NCI-H187 treated with DMSO at 0.1 percent for 48 hours (cell line): ENCODE measurements at places on chromosomes 11 and 22.

GRCh38 chr22:35903571-35904335 is 124.9 kb downstream of the RBFOX2 start:
- no peak for DNase-seq

- DNase-seq, result no peak
Observed at GRCh38 chr11:64890522-64890939, 12.1 kb upstream of the EHD1 start.

GRCh38 chr11:132451942-132452601 is 1080.2 kb downstream of the OPCML start:
- no peak for DNase-seq

DNA sequence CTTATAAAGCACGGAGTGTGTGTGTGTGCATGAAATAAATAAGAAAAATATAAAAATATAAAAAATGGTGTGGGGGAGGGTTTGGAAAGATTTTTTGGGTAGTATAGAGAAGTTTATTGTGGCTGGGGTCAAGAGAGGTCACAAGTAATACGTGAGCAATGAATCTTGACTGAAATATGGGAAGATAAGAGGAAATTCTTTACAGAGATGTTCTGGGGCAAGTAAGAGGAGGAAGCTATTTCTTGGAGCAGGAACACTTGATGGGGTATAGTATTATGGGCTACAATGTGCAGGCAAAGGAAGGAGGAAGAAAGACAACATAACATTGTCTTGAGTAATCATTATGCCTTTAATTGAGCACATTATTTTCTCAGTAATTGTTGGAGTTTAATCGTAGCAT is 2.1 kb downstream of the HBD start:
- no peak for DNase-seq

DNA sequence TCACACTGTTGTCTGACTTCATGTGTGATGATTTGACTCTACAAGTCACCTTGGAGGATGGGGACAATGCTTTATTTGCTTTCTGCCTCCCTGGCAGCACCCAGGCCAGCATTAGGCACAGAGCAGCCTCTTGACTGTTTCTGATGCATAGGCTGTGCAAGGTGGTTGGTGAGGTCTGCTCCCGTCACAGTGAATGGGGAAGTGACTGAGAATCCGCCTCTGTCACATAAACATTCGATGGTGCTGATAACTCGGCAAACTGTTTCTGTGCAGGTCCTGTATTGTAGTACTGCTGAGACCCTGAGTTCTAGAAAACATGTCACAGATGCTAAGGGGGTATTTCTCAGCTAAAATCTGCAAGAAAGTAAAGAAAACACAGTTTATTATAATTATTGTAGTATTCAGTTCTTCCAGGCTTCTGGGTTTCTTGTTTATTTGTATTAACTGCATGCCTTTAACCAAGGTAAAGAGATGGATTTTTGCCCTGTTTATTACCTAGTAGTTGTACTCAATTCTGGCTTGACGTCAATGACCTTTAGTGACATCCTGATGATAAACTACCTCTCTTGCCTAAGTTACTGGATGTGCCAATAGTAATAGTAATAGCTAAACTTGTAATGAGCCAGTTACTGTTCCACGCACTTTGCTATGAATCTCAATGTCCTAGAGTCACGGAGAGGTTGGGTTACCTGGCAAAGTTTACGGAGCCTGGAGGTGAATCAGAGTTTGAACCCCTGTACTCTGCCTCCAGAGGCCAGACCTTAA is 24.8 kb upstream of the RCN1 start:
- no peak for DNase-seq

GRCh38 chr11:63908631-63909401 is 8.1 kb downstream of the RCOR2 start:
- no peak for DNase-seq

DNA sequence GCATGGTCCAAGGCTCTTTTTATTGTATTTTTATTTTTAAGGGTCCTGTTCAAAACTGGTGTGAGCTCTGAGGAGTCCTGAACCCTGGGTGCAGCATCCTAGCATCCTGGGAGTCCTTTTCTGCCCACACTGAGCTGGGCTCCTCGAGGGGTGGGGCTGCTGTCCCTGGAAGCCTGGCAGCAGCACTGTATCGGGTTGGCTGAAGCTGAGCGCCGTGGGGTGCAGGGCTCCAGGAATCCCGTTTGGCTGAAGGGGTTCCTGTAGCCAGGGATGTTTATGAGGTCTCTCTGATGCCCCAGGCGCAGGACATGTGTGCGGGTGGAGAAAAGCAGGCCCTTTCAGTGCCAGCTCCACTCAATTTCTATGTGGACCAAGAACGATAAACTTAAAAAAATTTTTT is 95.4 kb downstream of the MPPED1 start:
- no peak for DNase-seq

GRCh38 chr22:49305214-49305965 is 522.3 kb downstream of the BRD1 start:
- DNase-seq, result no peak

DNA sequence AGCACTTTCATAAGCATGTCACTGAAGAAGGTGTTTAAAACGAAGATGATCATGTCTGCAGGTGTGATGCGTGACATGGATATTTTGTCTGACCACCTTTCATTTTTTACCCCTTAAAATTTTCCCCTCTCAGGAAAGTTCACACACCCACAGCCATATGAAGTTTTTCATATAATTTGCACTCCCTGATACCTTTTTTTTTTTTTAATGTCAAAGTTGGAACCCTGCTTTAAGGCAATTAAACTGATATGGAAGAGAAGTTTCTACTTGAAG is 104.6 kb downstream of the ATXN10 start:
- no peak for DNase-seq

DNA sequence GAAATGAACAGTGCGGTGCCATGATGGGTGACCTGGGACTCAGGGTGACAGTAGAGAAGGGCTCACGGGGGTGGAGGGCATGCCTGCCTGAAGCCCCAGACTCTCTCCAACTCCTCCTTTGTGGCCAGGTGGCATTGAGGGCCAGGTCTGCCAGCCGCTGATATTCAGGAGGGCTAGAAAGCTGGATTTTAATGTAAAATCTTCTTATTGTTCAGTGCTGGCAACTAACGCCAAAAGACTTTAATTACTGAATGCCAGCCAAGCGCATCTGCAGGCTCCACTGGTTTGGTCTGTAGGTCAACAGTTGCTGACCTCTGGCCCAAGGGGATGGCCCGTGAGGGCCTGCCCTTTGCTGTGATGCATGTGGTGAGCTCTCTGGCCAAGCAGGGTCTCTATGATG is 10.3 kb downstream of the MRGPRG start:
- no peak for DNase-seq

- DNase-seq, result no peak
Observed at GRCh38 chr11:133531458-133531857, 843 bp downstream of the OPCML start.

GRCh38 chr11:62726156-62726914 is 922 bp downstream of the HNRNPUL2 start:
- no peak for DNase-seq

DNA sequence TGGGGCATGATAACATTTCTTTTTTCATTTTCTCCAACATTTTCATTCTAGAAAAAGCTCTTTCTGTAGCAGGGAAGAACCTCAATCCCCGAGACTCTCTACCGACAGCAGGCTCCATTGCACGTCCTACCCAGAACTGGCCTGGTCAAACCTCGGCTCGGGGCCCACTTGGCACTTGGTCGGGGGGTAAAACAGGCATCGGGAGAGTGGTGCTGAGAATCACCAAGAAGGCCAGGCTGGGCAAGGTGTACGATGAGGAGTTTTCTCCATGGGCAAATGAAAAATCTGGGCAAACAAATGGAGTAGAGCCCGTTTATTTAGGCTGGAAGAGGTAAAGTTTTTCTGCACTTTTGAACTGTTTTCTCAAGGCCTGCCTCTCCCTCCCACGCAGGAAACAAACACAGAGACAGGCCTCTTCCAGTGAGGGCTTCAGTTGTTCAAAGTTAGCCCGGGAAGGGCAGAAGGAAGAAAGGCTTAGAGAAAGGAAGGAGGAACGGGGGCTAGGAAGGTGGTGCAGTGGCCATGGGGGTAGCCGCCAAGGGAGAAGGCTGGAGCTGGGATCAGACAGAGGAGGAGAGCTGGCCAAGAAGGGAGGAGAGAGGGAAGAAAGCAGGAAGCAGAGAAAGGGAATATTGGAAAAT is 87.6 kb downstream of the ETS1 start:
- DNase-seq, result no peak

DNA sequence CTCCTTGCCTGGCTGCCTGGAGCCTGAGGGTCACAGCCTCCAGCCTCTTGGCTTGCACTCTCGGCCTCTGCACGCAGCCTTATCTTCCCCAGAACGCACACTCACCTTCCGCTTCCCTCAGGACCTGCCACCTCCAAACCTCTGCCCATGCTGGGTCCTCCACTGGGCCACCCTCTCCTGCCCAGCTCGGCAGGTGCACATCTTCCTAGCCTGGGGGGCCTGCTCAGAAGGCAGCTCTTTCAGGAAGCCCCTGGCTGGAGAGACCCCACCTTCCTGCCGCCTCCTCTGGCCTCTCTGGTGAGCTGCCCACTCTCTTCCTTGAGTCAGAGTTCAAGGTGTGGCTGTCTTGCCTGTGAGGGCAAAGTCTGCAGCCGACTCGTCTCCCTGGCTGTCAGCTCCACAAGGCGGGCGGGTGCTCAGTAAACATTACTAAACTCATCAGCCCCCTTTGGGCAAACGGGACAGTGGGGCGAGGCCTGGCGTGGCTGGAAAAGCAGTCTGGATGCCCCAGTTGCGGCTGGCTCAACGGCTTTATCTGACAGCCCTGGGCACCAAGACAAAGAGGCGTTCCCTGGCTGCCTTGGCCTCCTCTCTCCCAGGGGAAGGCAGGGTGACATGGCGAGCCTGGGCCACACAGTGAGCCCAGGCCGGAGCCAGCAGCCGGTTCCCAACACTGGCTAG is 1.7 kb upstream of the LINC01488 start:
- no peak for DNase-seq
